Pancreas (tissue), 10 donors: ENCODE measurements at places on chromosomes 7 and 10. TPM values are rescaled to one million over a fixed set of nuclear protein-coding genes. Genes with fewer than 3 reads are reported as not detected.

DNA sequence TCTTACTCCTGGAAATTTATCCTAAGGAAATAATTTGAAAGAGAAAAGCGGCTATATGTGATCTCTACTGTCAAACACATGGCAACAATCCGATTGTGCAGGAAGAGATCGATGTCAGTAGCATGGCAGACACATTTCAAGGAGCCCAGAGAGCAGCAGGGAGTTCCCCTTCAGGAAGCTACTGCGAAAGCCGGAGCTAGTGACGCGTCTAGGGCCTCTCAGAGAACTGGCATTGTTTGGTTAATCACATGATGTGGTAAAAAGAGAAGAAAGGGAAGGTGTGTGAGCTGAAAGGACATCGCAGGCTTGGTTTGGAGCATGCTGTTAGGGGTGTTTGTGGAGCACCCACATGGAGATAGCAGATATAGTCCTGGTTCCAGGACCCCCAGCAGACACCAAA, 74.9 kb downstream of the BEND7 start:
- no peaks in the 10 kb centered on the region for H3K27me3 ChIP-seq
- DNase-seq = no peak
- no peak overlapping the region for H3K4me3 ChIP-seq
- no peak overlapping the region for H3K27ac ChIP-seq
- H3K4me1 ChIP-seq = no peaks in the 10 kb centered on the region
- H3K36me3 ChIP-seq = peaks cover 8% of the 10 kb centered on the region

- H3K27me3 ChIP-seq = no peaks in the 10 kb centered on the region
- no peak within 1 kb of the TSS for H3K4me3 ChIP-seq
- no peaks in the 10 kb centered on the region for H3K4me1 ChIP-seq
- no peak for DNase-seq
- no peak within 1 kb of the TSS for H3K27ac ChIP-seq
Observed at GRCh38 chr10:5196702-5197113, at the start of gene AKR1C4. AKR1C4 (plus strand) TSS chr10:5196837; CDS start chr10:5196868, 31 bp downstream.

GRCh38 chr10:35908451-35908850, 266.4 kb upstream of the FZD8 start:
- H3K4me1 ChIP-seq = no peaks in the 10 kb centered on the region

GRCh38 chr7:114269714-114270113, 144.9 kb upstream of the FOXP2 start:
- H3K4me3 ChIP-seq = no peak overlapping the region
- peaks cover 13% of the 10 kb centered on the region for H3K4me1 ChIP-seq
- H3K27me3 ChIP-seq = no peaks in the 10 kb centered on the region
- H3K36me3 ChIP-seq = no peaks in the 10 kb centered on the region
- H3K27ac ChIP-seq = no peak overlapping the region

LRRC18 gene
- total RNA-seq = not detected

DNA sequence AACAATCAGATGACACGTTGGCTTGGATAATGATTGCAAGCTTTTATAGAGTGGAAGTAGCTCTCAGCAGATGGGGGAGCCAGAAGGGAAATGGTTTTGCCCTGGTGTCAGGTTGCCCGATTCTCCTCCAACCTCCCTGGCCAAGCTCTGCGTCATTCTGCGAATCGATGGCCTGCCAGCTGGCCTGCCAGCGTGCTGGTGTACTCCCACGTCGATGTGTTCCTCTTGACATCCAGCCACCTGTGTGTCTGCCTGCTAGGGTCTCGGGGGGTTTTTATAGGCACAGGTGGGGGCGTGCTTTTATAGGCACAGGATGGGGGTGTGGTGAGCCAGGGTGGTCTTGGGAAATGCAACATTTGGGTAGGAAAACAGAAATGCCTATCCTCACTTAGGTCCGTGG, 4.6 kb downstream of the NET1 start:
- DNase-seq = no peak
- no peak overlapping the region for H3K4me3 ChIP-seq
- H3K27me3 ChIP-seq = no peaks in the 10 kb centered on the region
- no peak overlapping the region for H3K27ac ChIP-seq

COL13A1 gene
- 0.89 TPM for total RNA-seq

DNA sequence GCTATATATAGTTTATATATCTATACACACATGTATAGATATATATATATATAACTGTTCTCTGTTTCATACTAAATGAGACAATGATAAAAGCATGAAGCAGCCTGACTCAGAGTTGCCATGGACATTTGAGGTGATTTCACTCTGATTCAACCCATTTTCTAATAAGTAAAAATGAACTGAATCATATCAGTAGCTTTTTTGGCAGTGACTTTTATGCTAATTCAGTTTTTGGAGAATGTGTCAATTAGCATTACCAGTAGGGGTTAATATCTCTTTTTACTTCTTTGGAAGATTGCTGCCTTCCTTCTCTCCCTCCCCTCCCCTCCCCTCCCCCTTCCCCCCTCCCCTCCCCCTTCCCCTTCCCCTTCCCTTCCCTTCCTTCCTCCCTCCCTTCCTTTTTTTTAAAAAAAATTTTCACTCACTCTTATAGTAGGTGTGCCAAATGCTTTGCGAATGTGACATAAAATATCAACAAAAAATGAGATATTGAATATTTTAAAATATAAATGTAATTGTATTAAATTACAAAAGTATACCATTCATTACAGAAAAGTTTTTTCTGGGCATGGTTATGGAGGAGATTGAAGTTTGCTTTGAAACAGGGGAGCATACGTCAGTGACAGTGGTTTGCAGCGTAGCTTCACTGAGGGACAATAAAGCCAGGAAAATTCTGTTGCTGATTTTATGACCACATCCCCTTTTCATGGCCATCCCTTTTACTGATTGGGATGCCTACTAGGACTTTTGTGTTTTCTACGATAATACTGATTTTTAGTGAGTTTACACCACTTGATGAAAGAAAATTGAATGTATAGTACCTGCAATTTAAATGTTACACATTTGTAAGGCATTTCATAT, 64.0 kb upstream of the KLF6 start:
- no peaks in the 10 kb centered on the region for H3K36me3 ChIP-seq
- H3K27ac ChIP-seq = no peak overlapping the region
- no peak for DNase-seq
- H3K4me1 ChIP-seq = peaks cover 26% of the 10 kb centered on the region
- H3K27me3 ChIP-seq = no peaks in the 10 kb centered on the region

DNA sequence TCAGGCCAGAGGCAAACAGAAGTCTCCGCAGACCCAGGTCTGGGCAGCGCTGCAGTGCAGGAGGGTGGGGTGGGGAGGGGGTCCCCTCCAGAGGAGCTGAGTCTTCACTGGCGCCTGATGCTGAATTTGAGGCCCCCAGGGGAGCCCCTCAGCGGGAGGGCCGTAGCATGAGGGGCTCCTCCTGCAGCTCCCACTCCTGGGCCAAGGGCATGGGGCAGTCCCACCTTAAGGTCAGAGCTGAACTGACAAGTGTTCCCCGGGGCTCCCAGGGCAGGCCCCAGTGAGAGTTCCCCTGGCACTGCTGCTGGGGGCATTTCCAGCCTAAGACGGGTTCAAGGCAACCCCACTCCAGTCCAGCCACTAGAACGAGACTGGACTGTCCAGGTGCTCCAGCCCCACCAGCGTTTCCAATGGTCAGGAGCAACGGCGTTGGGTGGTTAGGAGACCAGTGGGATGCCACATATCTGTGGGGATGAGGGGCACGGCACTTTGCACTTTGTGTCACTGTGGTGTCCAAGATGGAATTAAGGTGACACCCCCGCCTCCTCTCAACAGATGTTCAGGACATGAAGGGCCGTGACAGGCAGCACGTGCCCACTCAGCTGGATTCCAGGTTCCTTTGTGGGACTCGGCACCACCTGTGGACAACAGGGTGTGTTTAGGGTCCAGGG, 139.1 kb downstream of the PTPRN2 start:
- H3K27ac ChIP-seq = no peak overlapping the region
- H3K27me3 ChIP-seq = no peaks in the 10 kb centered on the region
- no peaks in the 10 kb centered on the region for H3K4me1 ChIP-seq
- H3K4me3 ChIP-seq = no peak overlapping the region
- DNase-seq = no peak
- H3K36me3 ChIP-seq = no peaks in the 10 kb centered on the region

DNA sequence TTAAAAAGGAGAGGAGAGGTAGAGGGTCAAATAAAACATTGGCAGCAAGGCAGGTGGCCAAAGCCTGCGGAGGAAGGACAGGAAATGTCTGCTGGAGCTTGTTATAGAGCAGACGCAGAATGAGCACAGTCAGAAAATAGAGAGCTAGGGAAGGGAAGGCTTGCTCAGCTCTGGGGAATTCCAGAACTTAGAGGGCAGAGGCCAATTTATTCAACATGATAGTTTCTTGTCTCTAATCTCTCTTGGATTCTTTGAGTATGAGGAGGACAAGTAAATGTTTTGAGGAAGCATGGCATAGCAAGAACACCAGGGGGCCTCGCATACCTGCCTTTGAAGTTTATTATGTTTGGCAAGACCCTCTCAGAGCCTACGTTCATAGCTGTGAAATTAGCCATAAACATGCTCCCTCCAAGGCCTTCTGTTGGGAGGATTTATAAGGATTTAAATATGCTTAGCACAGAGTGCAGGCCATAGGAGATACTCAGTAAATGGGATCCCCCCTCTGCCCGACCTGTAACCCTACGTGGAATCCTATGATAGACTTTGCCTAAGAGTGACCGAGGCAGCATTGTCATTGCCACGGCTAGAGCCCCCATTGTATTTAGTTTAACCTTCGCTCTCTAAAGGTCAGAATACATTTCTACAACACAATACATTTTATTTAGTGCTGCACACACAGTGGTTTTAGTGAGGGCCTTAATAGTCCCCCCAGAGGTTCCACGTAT, 293.9 kb downstream of the CCDC3 start:
- H3K4me3 ChIP-seq = no peak overlapping the region
- peak overlapping the region; percentile 40 for H3K27ac ChIP-seq
- H3K4me1 ChIP-seq = peaks cover 44% of the 10 kb centered on the region
- H3K27me3 ChIP-seq = no peaks in the 10 kb centered on the region

- no peaks in the 10 kb centered on the region for H3K27me3 ChIP-seq
- H3K27ac ChIP-seq = no peak overlapping the region
- H3K4me1 ChIP-seq = no peaks in the 10 kb centered on the region
- no peak for DNase-seq
- no peaks in the 10 kb centered on the region for H3K36me3 ChIP-seq
- no peak overlapping the region for H3K4me3 ChIP-seq
Observed at GRCh38 chr10:13095094-13095493, 4.9 kb upstream of the OPTN start.

ASB10 gene
- not detected for total RNA-seq

IQCE gene
- 8.8 TPM for total RNA-seq

CDNF gene
- 1.3 TPM for total RNA-seq

PIK3AP1 gene
- total RNA-seq = 24.7 TPM

BLNK gene
- 14.5 TPM for total RNA-seq

- H3K27me3 ChIP-seq = no peaks in the 10 kb centered on the region
- H3K4me3 ChIP-seq = no peak overlapping the region
- no peak for DNase-seq
- H3K27ac ChIP-seq = no peak overlapping the region
- no peaks in the 10 kb centered on the region for H3K36me3 ChIP-seq
Observed at GRCh38 chr10:31596765-31597164, 277.7 kb downstream of the ZEB1 start.

SPDYE16 gene
- 0.50 TPM for total RNA-seq

GIMAP4 gene
- 15.3 TPM for total RNA-seq

IFT22 gene
- 14.1 TPM for total RNA-seq

VPS50 gene
- 10.5 TPM for total RNA-seq

PDE1C gene
- total RNA-seq = 1.3 TPM

TEX47 gene
- not detected for total RNA-seq

RFC2 gene
- 9.6 TPM for total RNA-seq

- no peaks in the 10 kb centered on the region for H3K27me3 ChIP-seq
- DNase-seq = peak; percentile 48
- no peaks in the 10 kb centered on the region for H3K36me3 ChIP-seq
- no peaks in the 10 kb centered on the region for H3K4me1 ChIP-seq
- peak overlapping the region; percentile 45 for H3K27ac ChIP-seq
Observed at GRCh38 chr10:95295031-95295755, 4.4 kb upstream of the PDLIM1 start.

DNA sequence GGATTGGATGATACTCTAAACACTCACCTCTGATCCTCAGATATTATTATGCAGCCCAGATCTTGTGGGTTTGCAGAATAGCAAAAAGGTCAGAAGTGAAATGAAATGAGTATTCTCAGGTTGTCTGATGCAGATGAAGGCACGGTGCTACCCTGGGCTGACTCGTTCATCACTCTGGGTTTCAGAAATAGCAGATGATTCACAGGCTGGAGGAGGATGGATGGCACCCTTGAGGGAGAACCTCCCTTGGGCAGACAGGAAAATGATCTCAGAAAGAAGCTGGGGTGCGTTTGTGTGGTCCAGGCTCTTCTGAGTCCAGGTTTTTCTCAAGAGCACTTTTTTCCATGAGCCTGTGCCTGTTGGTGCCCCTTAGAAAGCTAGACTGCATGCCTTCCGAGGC, 515.8 kb upstream of the MKI67 start:
- no peaks in the 10 kb centered on the region for H3K27me3 ChIP-seq
- no peak overlapping the region for H3K27ac ChIP-seq
- no peak overlapping the region for H3K4me3 ChIP-seq
- H3K4me1 ChIP-seq = no peaks in the 10 kb centered on the region
- H3K36me3 ChIP-seq = no peaks in the 10 kb centered on the region

DNA sequence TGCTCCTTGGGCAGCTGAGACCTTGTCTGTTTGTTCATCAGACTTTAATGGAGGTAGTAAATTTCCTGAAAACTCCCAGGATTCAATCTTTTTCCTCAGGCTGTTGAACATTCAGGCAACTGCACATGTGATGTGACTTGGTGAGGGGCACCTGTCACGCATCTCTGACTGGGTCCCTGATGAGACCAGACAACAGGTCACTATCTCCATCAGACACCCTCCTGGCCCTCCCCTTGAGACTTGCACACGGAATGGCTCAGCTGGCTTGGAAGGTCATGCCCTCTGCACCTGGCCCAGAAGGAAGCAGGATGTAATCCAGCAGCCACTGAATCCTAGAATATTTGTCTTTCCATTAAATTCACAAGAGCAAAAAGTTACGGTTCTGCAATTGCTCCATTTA, 15.9 kb downstream of the AQP1 start:
- H3K27me3 ChIP-seq = no peaks in the 10 kb centered on the region
- no peaks in the 10 kb centered on the region for H3K4me1 ChIP-seq
- H3K4me3 ChIP-seq = no peak overlapping the region
- DNase-seq = no peak
- H3K36me3 ChIP-seq = no peaks in the 10 kb centered on the region

DNA sequence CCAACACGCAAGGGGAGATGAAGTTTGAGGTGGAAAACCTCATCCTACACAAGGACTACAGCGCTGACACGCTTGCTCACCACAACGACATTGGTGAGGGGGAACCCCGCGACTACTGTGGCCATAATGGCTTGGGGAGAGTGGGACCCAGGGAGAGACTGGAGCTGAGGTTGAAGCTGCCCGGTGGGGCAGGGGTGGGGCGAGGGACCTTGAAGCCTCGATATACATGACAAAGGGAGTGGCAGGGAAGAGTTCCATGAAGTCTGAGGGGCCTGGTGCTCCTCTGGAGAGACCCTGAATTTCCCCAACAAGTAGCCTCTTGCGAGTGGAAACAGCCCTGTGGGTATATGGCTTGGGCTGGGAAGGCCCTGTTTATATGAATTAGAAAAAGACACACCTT, 3.1 kb downstream of the PLAU start:
- no peak for DNase-seq
- no peaks in the 10 kb centered on the region for H3K27me3 ChIP-seq
- no peak overlapping the region for H3K27ac ChIP-seq
- no peak overlapping the region for H3K4me3 ChIP-seq
- H3K36me3 ChIP-seq = no peaks in the 10 kb centered on the region

GRCh38 chr7:150753826-150754603, 16.8 kb downstream of the GIMAP5 start:
- no peaks in the 10 kb centered on the region for H3K27me3 ChIP-seq
- no peak overlapping the region for H3K27ac ChIP-seq
- no peak overlapping the region for H3K4me3 ChIP-seq
- no peaks in the 10 kb centered on the region for H3K4me1 ChIP-seq
- H3K36me3 ChIP-seq = no peaks in the 10 kb centered on the region
- no peak for DNase-seq

ANKMY2 gene
- 7.7 TPM for total RNA-seq
